ENCODE measurements at places on chromosomes 12 and 14. TPM values are rescaled to one million over a fixed set of nuclear protein-coding genes. Genes with fewer than 3 reads are reported as not detected.

DNA sequence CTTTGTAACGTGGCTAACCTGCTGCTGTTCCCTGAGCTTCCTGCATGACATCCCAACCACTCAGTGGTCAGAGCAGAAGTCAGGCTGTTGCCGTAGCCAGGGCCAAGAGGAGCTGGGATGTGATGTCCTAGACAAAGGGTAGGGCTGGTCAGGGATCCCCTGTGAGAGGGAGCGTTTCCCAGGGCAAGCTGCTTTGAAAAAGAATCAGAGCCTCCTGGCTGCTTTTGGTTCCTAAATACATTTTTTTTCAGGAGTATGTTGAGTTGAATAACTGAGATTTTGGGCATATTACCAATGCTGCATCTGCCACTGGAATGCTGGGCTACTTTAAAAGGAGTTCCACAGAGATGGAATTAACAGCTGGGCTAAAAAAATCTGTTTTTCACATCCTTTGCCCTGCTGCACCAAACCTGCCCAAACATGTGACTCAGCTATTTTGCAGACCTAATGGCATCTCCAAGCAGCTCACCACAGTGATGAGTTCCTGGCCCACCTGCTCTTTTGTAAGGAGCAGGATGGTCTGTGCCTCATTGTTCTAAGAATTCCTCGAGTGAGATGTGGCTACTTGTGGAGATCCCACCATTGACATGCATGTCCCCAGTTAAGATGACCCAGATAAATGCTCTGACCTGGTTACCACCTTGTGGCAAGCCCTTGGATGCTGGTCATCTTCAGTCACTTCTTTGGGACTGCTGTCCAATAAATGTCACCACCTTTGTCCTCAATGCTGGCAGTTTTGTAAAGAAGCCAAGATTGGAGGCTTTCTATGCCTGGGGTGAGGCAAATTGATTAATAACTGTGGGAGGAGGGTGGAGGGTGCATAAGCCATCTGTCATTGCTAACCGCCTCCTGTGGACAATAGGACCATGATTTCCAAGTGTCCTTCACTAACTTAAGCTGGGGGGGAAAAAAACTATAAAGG, 24.1 kb downstream of the ANKRD13A start:
- DNase-seq = no peak

GRCh38 chr14:23252420-23253333, 14.9 kb downstream of the RNF212B start:
- DNase-seq = no peak

DNA sequence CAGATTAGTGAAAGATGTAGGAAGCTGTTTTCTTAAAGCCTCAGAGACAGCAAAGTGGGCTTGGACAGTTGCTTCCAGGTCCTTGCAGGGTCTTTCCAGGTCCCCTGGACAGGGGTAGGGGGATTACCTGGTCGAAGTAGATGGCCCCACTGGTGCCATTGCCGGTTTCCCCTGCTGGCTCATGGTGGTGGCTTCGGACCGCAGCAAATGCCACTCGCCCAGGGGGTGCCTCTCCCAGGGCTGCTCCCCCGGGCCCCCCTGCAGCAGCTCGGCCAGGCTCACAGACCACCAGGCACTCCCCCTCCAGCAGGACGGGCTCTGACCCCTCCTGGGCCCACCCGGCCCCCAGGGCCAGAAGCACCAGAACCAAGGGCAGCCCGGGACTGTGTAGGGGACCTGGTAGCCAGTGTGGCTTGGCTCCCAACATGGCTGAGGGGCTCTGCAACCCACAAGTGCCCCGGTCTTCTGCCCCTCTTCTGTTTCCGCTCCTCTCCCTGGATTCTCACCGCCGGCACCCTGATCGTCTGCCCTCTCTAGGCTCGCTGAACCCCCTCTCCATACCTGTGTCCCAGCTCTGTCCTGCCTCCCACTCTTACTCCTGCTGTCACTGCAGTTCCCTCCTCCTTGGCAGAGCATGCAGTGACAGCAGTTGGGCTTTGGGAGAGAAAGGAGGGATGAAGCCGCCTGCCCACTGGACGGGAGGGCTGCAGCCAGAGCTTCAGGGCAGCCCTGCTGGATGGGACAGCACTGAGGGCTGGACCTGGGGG, 657 bp downstream of the CBLN3 start:
- DNase-seq = no peak

AQP6 gene
- 0.62 TPM for total RNA-seq

- DNase-seq = no peak
These were observed 272 bp downstream of the HECTD1 start for GRCh38 chr14:31207287-31207754.

DNA sequence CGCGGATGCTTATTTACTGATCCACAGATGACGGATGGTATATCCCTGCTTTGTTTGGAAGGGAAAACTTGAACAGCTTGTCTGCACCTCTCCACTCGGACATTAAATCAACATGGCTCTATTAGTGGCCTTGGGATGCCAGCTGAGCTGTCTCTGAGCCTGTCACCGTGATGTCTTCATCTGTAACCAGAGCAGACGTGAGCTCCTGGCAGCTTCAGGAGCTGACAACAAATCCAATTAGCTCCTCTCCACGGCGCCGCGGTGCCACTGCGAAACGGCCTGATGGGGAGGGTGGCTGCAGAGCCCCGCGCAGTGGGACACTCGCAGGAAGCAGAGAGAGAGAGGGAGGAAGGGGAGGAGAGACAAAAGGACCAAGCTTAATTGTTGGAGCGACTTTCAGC, 112.3 kb downstream of the PAPOLA start:
- no peak for DNase-seq

KRT85 gene
- not detected for total RNA-seq

DNA sequence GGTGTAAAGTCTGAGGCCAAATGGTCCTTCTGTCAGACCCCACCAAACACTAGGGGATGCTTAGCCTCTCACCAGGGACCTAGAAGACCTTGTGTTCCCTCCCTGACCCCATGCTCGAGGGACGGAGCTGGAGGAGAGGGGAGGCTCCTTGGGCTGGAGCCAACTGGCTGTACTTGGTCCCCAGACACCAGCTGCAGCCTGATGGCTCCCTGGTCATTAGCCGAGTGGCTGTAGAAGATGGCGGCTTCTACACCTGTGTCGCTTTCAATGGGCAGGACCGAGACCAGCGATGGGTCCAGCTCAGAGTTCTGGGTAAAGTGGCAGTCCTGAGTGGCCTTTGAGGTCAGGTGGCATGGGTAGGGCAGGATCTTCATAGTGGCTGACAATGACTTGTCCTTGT, 29.0 kb downstream of the PAPLN start:
- DNase-seq = no peak

Data from occipital lobe (tissue), 3 donors.